ENCODE measurements at places on chromosomes 5 and 9. TPM values are rescaled to one million over a fixed set of nuclear protein-coding genes. Genes with fewer than 3 reads are reported as not detected.

BNC2 gene
- total RNA-seq: 39.6 TPM

TAF11L9 gene
- not detected for total RNA-seq

SHROOM1 gene
- total RNA-seq: 8.5 TPM

EIF4E1B gene
- not detected for total RNA-seq

HAVCR1 gene
- not detected for total RNA-seq

CTNNAL1 gene
- total RNA-seq: 160 TPM

SH3GLB2 gene
- 44.7 TPM for total RNA-seq

ESM1 gene
- 411 TPM for total RNA-seq

ALDH1A1 gene
- 57.0 TPM for total RNA-seq

CHD1 gene
- total RNA-seq: 93.6 TPM

SLC25A2 gene
- 0.27 TPM for total RNA-seq

PCDHB3 gene
- 0.27 TPM for total RNA-seq

RIMOC1 gene
- total RNA-seq: 27.4 TPM

PTGES gene
- total RNA-seq: not detected

SYK gene
- total RNA-seq: not detected

IL4 gene
- total RNA-seq: not detected

TSSK1B gene
- not detected for total RNA-seq
